Activated CD4-positive, alpha-beta T cell treated with anti-CD3 and anti-CD28 coated beads for 36 hours (primary cell): ENCODE measurements at places on chromosomes 2 and 18. TPM values are rescaled to one million over a fixed set of nuclear protein-coding genes. Genes with fewer than 3 reads are reported as not detected.
A peak's percentile ranks its signal among the peaks of the same experiment; 100 is the strongest.

DNA sequence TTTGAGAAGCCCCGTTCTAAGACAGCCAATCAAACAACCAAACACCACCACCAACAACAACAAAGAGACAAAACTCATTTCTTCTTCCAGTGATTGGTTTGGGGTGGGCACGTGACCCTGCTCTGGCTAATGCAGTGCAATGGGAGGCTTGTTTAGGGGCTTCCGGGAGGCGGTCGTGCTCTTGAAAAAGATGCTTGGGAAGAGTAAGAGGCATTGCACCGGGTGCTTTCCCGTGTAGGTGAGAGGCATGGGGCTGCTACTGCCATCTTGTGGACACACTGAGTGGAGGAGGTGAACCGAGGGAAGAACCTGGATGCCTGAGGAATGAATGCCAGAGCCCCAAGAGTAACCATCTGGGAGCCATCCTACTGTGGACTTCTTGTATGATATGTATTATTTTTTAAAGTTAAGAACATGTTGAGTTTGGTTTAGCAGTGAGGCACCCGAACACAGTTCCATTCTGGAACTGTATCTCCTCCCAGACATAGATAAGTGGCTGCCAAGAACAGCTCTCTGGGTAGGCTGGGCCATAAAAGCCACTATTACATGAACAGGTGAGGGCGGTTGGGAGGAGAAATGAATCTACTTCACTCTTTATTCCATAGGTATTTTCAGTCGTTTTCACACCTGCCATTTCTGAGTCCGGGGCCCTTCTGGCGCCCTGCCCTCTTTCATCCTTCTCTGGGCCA lies 19.1 kb upstream of the ARHGAP25 start:
- peak; percentile 75 for DNase-seq
- peak overlapping the region; percentile 79 for H3K27ac ChIP-seq
- H3K4me3 ChIP-seq = no peak overlapping the region
- no peaks in the 10 kb centered on the region for H3K27me3 ChIP-seq
- H3K36me3 ChIP-seq = no peaks in the 10 kb centered on the region

DNA sequence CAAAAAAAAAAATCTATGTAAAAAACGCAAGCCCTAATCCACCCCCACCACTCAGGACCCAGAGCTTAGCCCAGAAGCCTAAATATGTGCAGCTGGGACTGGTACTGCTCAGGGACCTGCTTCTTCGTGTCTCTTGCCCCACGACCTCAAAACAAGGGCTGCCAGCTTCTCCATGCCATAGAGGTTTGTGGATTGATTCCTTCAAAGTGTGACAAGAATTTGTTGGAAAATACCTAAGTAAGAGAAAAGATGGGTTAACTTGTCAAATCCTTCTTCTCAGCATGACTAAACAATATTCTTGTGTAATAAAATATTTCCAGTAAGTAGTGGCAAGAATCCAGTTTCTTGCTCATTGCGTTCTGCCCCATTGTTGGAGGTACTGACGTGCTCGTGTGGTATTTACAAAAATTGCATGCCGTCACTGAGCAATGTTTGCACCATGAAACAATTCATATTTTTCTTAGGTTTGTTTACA lies 825 bp upstream of the SCYGR1 start:
- H3K4me1 ChIP-seq = peaks cover 9% of the 10 kb centered on the region
- H3K27ac ChIP-seq = no peak overlapping the region
- no peak overlapping the region for H3K4me3 ChIP-seq
- peaks cover 3% of the 10 kb centered on the region for H3K27me3 ChIP-seq
- H3K36me3 ChIP-seq = no peaks in the 10 kb centered on the region
- no peak for DNase-seq

GRCh38 chr18:74622072-74622471 lies 24.4 kb downstream of the ZNF407 start:
- H3K36me3 ChIP-seq = no peaks in the 10 kb centered on the region
- no peak overlapping the region for H3K4me3 ChIP-seq
- peaks cover 15% of the 10 kb centered on the region for H3K4me1 ChIP-seq

GRCh38 chr2:134420920-134421319 lies 167.0 kb downstream of the MGAT5 start:
- no peaks in the 10 kb centered on the region for H3K27me3 ChIP-seq
- no peak overlapping the region for H3K4me3 ChIP-seq
- peaks cover 30% of the 10 kb centered on the region for H3K36me3 ChIP-seq
- no peak overlapping the region for H3K27ac ChIP-seq
- no peak for DNase-seq

DNA sequence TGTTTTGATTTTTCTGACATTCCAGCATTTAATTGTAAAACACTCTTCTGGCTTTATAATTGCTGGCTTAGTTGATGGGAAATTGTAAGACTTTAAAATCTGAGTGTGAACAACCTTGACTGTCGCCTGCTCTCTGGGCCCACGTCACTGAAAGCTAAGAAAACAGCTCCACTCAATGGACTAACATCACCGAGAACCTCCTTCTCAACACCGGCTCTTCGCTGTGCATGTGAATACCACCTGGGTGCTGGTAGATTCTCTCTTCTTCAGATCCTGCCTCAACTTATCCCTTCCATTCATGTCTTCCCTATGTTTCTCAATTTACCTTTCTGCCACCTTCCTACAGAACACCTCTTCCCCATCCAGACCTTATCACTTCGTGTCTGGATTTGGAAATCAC lies 523.1 kb upstream of the ID2 start:
- H3K4me3 ChIP-seq = no peak overlapping the region
- no peaks in the 10 kb centered on the region for H3K27me3 ChIP-seq
- no peak for DNase-seq
- H3K27ac ChIP-seq = no peak overlapping the region

DNA sequence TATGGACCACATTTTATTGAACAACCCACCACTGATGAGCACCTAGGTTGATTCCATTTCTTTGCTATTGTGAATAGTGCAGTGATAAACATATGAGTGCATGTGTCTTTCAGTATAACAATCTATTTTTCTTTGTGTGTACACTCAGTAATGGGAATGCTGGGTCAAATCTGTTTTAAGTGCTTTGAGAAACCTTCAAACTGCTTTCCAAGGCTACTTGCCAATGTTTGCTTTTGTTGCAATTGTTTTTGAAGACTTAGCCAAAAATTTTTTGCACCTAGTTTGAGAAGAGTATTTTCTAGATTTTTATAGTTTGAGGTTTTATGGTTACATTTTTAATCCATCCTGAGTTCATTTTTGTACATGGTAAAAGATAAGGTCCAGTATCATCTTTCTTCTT lies 587.4 kb upstream of the SETBP1 start:
- no peaks in the 10 kb centered on the region for H3K27me3 ChIP-seq
- no peaks in the 10 kb centered on the region for H3K36me3 ChIP-seq
- no peak overlapping the region for H3K4me3 ChIP-seq
- no peak for DNase-seq
- H3K4me1 ChIP-seq = no peaks in the 10 kb centered on the region
- H3K27ac ChIP-seq = no peak overlapping the region

- peaks cover 8% of the 10 kb centered on the region for H3K36me3 ChIP-seq
- H3K4me1 ChIP-seq = peaks cover 26% of the 10 kb centered on the region
- H3K27me3 ChIP-seq = no peaks in the 10 kb centered on the region
- no peak overlapping the region for H3K4me3 ChIP-seq
Measured at GRCh38 chr18:3466872-3467271, 16.9 kb downstream of the TGIF1 start.

GRCh38 chr2:32423536-32423935 lies 66.7 kb downstream of the BIRC6 start:
- peaks cover 58% of the 10 kb centered on the region for H3K4me1 ChIP-seq
- peaks cover 21% of the 10 kb centered on the region for H3K36me3 ChIP-seq

DNA sequence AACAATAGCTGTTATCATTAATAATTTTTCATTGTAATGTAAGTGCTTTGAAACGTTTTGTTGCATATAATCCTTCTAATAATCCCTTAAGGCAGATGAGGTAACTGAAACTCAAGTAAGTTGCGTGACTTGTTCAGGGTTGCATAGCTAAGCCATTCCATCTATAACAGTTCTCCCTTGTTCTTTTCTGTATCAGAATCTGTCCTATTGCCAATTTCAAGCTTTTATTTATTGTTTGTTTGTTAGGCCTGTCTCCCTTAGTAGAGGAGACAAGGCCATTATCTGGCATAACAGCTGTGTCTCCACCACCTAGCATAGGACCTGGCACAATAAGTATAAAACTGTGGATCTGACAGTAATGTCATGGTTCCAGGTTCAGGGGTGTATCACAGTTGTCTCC lies 19.4 kb downstream of the BABAM2 start:
- DNase-seq = no peak
- H3K36me3 ChIP-seq = peaks cover 38% of the 10 kb centered on the region
- peaks cover 35% of the 10 kb centered on the region for H3K4me1 ChIP-seq
- no peak overlapping the region for H3K27ac ChIP-seq

- no peak overlapping the region for H3K27ac ChIP-seq
- no peaks in the 10 kb centered on the region for H3K4me1 ChIP-seq
- peaks cover 2% of the 10 kb centered on the region for H3K36me3 ChIP-seq
- H3K27me3 ChIP-seq = peaks cover 10% of the 10 kb centered on the region
- H3K4me3 ChIP-seq = no peak overlapping the region
Measured at GRCh38 chr2:138730497-138731030, 49.6 kb downstream of the NXPH2 start.

- H3K27me3 ChIP-seq = peaks cover 2% of the 10 kb centered on the region
- no peak overlapping the region for H3K27ac ChIP-seq
- no peak overlapping the region for H3K4me3 ChIP-seq
- DNase-seq = no peak
- no peaks in the 10 kb centered on the region for H3K36me3 ChIP-seq
- H3K4me1 ChIP-seq = no peaks in the 10 kb centered on the region
Measured at GRCh38 chr2:2472881-2473280, 141.8 kb upstream of the MYT1L start.

- no peak overlapping the region for H3K4me3 ChIP-seq
- DNase-seq = no peak
- H3K27me3 ChIP-seq = peaks cover 39% of the 10 kb centered on the region
- H3K4me1 ChIP-seq = peaks cover 15% of the 10 kb centered on the region
Measured at GRCh38 chr2:207763303-207763917, 6.3 kb downstream of the FZD5 start.

DNA sequence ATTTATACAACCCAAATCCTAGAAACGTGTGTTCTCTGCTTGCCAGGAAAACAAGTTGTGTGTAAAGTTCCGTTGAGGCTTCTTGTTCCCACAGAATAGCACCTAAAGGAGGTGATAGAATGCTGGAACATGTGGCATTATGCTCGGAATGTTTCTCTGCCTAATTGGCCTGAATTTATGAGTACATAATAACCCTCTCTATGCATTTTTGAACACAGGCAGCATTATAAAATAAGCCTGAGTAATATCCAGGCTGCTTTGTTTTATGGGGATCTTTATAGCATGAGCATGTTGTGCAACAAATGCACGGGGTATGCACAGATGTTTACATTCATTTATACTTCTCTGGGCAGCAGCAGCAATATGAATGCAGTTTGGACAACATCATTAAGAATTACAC lies 385.7 kb downstream of the MBD2 start:
- H3K36me3 ChIP-seq = no peaks in the 10 kb centered on the region
- no peak overlapping the region for H3K4me3 ChIP-seq
- H3K27ac ChIP-seq = no peak overlapping the region
- DNase-seq = no peak
- no peaks in the 10 kb centered on the region for H3K27me3 ChIP-seq

DNA sequence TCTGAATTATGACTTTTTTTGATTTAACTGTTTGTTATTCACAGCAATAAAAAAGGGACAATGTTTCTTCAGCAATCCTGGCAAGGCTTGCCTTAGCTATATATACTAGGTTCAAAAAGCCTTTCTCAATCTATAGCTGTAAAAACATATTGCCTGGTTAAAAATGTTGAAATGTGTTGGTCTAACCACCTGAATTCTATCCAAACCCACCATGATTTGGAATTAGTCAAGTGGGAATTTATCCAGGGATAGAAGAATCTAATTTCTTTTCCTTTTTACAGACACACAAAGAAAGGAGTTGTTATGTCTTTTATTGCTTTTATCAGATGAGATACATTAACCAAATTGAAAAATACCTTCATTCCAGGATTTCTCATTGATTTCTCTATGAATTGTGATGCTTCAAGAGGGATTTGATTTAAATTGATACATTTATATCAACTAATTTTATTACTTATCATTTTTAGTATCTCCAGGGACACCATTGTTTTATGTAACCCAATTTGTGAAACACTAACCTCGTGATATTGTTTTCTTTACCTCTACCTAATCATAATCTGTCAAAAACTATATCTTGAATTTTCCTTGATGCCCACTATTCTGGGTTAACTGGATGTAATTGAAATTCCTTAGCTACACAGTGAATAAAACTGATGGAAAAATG lies 88.1 kb downstream of the LRP1B start:
- no peaks in the 10 kb centered on the region for H3K36me3 ChIP-seq
- no peak overlapping the region for H3K27ac ChIP-seq
- DNase-seq = no peak
- H3K4me3 ChIP-seq = no peak overlapping the region
- H3K27me3 ChIP-seq = no peaks in the 10 kb centered on the region

DNA sequence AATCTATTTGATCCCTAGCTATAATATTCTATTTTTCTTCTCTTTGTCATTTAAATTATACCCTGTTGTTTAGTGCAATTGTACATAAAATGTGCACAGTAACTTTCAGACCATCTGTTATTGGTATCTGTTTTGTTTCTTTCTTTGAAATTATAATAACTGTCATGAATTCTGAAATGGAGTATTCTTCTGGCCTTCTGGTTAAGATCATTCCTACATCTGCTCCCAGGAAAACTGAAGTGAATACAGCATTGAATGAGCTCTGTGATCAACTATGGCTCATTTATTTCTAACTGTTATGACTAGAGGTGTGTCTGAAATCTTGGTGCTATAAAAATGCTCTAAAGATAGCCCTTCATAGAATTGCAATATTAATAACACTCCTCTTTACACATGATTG lies 788.4 kb upstream of the TMEFF2 start:
- no peak overlapping the region for H3K4me3 ChIP-seq
- no peak for DNase-seq
- no peaks in the 10 kb centered on the region for H3K36me3 ChIP-seq
- H3K27ac ChIP-seq = no peak overlapping the region

- H3K36me3 ChIP-seq = peaks cover 3% of the 10 kb centered on the region
- H3K4me1 ChIP-seq = peaks cover 41% of the 10 kb centered on the region
- peak overlapping the region; percentile 70 for H3K27ac ChIP-seq
Measured at GRCh38 chr2:225052703-225053102, 10.4 kb upstream of the DOCK10 start.

The BOK gene
- total RNA-seq = 0.64 TPM

The TSPYL6 gene
- not detected for total RNA-seq

The FLACC1 gene
- total RNA-seq = 0.72 TPM

The TBC1D8 gene
- 3.3 TPM for total RNA-seq

The CFAP221 gene
- not detected for total RNA-seq

The CSRNP3 gene
- not detected for total RNA-seq

The ALLC gene
- not detected for total RNA-seq
